ENCODE measurements at places on chromosomes 4 and X.

DNA sequence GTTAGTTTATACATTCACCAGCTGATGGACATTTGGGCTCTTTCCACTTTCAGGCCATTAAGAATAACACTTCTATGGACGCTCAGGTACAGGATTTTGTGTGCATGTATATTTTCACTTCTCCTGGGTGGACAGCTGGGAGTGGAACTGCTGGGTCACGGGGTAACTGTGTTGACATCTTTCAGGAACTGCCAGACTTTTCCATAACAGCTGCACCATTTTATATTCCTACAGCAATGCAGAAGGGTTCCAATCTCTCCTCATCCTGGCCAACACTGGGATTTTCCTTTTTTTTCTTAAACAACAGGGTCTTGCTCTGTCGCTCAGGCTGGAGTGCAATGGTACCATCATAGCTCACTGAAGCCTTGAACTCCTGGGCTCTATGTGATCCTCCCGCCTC, 11.9 kb downstream of the HAUS7 start:
- DNase-seq: no peak

DNA sequence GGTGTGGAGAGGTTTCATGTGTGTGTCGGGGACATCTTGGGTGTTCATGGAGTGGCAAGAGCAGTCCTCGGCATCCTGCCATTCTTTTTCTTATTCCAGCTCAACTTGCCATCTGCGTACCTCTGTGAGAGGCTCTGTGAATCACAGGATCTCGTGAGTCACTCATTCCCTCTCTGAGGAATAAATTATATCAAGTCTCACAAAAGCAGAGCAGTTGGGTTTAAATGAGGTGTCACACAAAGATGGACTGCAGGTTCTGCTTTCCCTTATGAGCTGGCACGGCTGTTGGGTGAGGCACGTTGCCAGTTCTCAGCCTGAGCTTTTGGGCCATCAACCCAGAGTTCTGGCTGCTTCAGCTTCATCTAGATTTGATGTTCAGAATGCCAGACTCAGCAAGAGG, 6.8 kb upstream of the OCIAD2 start:
- DNase-seq: no peak

DNA sequence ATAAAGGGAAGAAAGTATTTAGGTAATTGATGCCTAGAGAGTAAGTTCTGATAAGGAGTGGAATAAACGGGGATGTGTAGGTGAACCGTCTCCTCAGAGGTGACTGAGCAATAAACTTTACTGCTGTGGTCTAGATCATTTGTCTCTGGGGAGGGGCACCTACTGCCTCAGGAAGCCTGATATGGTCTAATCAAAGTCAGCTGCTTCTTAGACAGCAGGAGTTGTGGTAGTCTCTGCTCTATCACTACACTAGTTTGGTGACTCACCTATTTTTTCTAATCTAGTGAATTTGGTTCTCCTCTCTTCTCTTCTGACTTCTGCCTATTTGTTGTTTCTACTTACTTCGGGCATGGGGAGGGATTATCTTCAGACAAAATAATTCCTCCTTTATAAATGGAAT, 95.1 kb upstream of the STIM2 start:
- DNase-seq: no peak

- DNase-seq: no peak
These were observed 76.0 kb downstream of the PJA1 start for GRCh38 chrX:69089203-69089602.
